ENCODE measurements at places on chromosomes 5 and 9. TPM values are rescaled to one million over a fixed set of nuclear protein-coding genes. Genes with fewer than 3 reads are reported as not detected.

GRCh38 chr5:136458481-136458880 is 93.1 kb upstream of the TRPC7 start:
- no peak for DNase-seq

DNA sequence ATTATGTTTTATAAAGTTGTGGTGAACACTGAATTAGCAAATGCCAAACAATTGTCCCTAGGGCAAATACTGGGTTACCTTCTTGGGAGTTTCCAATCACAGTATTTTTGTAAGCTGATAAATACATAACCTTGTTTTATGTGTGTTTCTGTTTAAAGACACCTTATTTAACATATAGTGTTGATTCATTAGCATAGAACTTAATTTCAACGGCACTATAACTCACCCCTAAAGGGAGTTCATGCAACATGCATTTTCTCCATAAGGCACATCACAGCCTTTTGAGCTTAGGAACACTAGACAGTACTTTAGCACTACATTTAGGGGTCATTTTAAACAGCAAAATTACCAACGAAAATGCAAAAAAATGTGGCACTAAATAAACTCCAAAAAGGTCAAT is 74.2 kb upstream of the TYRP1 start:
- no peak for DNase-seq

DNA sequence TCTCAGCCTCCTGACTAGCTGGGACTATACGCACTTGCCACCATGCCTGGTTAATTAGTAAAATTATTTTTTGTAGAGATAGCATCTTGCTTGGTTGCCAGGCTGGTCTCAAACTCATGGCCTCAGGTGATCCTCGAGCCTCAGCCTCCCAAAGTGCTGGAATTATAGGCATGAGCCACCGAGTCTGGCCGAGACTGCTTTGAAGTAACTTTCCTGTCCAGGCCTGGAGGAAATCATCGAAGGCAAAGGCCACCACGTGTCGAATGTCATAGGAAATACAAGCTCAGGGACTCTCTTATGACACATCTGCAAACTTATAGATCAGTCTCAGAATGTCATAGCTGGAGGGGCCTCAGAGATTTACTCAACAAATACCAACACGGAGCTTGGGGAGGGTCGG is 25.1 kb downstream of the RAPGEF1 start:
- DNase-seq, result no peak

The HMGCR gene
- total RNA-seq, result 9.6 TPM

The HAVCR1 gene
- total RNA-seq, result not detected

The DIMT1 gene
- 16.4 TPM for total RNA-seq
